ENCODE measurements at places on chromosomes 4 and X.

- DNase-seq, result no peak
Measured at GRCh38 chrX:125627676-125628075, 308.0 kb downstream of the TEX13C start.

DNA sequence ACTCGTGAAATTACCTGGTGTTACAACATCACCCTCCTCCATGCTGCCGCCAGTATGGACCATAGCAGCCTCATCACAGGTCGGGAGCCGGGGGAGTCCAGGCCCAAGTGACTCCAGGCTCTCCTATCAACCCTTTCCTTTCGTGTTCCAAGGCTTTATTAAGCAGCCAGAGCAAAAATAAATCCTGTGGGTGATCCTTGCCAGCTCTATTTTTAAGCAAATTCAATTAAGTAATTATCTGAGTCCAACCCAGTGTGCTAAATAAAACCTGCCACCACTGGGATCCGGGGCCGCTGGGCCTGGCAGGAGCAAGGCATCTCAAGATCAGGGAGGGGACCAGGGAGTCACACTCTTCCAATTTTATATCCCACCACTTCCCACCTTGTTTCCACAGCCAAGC is 80.7 kb upstream of the PRPS1 start:
- no peak for DNase-seq

- DNase-seq, result no peak
Measured at GRCh38 chrX:26409636-26410035, 193.7 kb downstream of the MAGEB5 start.

GRCh38 chrX:35351212-35351611 is 408.6 kb downstream of the FAM47B start:
- no peak for DNase-seq

DNA sequence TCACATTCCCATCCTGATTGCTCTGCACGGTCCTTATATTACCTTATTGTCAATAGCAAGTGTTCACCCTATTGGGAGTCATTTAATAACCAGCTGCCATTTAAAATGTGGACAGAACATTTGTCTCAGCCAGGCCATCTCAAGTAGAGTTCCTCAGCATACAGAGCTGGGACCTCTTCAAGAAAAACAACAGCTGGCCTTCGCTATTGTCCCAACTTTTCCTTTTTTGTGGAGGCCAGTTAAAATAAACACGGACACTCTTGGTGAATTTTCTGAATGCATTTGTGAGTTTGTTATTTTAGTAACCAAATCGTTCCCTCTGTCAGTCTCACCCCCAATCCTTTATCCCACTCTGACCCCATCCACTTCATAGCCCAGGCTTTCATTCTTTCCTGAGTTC is 395.3 kb upstream of the PITX2 start:
- DNase-seq, result no peak

GRCh38 chrX:2708592-2709188 is 17.6 kb downstream of the CD99 start:
- no peak for DNase-seq

Data from stimulated activated CD8-positive, alpha-beta memory T cell treated with anti-CD3 and anti-CD28 coated beads, Interleukin-2, amount 100 ng/mL, for 1 hour (primary cell).